Stimulated activated CD4-positive, alpha-beta T cell treated with anti-CD3 and anti-CD28 coated beads, TNF-alpha, amount 100 ng/mL, for 48 hours (primary cell): ENCODE measurements at places on chromosomes 1 and 21.

- DNase-seq, result no peak
Measured at GRCh38 chr1:107443860-107444259, 303.0 kb downstream of the NTNG1 start.

GRCh38 chr1:40039757-40040510 lies 595 bp upstream of the CAP1 start:
- peak; percentile 68 for DNase-seq

DNA sequence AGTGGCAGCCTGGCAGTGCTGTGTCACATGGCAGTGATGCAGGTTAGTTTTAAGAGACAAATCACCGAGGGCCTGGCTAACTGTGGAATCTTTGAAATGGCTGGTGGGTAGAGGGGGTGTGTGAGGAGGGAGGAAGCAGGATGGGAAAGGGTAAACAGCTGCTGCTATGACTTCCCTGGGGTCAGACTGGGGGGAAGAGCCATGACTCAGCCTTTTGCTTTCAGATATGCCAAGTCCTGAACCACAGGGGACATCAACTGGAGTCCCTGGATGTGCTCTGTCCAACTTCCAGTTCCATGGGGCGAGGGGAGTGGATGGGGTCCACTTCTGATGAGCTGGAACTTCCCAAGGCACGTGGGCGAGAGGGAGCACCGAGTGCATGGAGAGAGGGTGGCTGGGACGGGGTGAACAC lies 121.1 kb upstream of the ADAR start:
- DNase-seq, result no peak

DNA sequence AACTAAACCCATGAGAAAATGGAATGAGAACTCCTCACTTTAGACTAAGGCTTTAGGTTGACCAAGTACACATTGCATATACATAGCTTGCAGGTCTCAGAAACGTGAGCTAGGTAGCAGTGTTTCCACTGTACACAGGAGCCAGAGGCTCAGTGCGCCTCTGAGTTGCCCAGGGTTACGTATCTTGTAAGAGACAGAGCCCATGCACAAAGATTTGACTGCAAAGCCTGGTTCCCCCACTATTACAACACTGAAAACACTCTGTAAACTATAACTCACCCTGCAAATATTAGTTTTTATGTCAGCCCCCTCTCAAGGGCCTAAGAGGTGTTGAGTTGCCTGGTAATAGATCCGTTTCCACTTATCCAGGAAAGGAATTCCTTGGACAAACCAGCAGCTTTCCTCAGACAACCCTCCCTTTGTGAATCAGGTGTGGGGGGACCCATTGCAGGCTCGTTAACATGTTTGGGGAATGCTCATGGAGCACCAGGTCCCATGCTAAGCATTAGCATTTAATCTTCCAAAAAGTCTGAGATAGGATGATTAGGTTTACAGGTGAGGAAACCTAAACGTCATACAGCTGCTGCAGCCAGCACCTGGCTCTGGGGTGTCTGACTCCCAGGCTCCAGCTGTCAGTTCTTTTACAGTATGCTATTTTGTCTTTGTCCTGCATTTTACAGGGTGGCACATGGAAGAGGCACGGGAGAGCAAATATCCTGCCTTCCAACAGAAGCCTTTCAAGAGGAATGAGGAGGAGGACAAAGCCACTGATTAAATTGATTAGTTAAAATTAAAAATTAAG lies 25.7 kb downstream of the TENT5C start:
- DNase-seq, result no peak

DNA sequence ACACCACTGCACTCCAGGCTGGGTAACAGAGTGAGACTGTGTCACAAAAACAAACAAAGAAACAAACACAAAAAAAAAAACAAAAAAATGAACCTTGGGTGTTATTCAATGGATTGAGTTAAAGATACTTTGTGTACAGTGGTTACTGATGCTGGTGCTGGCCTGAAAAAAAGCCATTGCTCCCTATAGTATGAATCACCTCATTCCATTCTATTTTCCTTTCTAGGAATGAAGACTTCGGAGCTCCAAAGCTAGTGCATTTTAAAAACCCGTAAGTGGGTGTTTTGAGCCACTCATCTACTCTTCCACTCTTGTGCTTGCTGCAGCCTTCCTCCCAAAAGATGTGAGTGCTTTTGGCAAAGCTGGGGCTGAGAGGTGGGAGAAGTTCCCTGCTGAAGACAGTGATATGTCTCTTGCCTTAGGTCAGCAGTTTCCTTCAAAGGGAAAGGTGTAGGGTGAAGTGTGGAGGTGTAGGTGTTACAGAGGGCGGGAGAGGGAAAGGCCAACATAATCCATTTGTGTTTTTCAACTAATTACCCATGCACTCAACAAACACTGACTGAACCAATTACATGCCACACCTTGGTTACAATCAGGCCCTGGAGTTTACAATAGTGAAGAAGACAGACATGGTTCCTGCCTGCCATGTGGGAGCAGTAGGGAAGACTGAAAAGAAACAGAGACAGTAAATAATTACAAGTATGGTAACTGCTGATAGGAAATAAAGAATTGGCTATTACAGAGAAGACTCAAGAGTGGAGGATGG lies 55.0 kb upstream of the SERBP1 start:
- DNase-seq, result no peak

DNA sequence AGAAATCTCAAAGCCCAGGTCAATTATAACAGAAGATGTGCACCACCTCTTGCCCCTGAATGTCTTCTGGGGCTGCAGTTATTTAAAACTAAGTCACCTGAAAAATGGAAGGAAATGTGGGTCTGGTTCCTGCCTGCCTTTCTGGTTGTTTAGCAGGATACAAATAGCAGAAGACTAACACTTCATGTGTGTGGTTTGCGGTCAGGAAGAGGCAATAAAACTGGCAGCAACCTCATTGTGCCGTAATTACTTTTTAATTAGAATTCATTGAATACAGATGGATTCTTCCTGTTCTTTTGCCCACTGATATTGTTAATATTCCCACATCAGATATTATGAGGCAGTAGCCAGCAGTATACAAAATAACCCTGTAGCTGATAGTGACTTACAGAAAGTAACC lies 345.7 kb downstream of the ZNF326 start:
- no peak for DNase-seq

- DNase-seq, result no peak
Measured at GRCh38 chr1:179230721-179231120, 1.2 kb upstream of the ABL2 start.

GRCh38 chr1:230028602-230029223 lies 38.3 kb upstream of the GALNT2 start:
- DNase-seq, result no peak

- no peak for DNase-seq
Measured at GRCh38 chr1:18957136-18957521, 653 bp upstream of the IFFO2 start.

GRCh38 chr1:232555494-232556210 lies 74.3 kb downstream of the SIPA1L2 start:
- no peak for DNase-seq

GRCh38 chr1:170959385-170959784 lies 24.1 kb downstream of the MROH9 start:
- DNase-seq, result no peak
